Cortex of kidney (tissue), 1 donor: ENCODE measurements at places on chromosomes 13 and 19.

- no peak for DNase-seq
Measured at GRCh38 chr13:99819967-99820366, 151.6 kb downstream of the ZIC5 start.

DNA sequence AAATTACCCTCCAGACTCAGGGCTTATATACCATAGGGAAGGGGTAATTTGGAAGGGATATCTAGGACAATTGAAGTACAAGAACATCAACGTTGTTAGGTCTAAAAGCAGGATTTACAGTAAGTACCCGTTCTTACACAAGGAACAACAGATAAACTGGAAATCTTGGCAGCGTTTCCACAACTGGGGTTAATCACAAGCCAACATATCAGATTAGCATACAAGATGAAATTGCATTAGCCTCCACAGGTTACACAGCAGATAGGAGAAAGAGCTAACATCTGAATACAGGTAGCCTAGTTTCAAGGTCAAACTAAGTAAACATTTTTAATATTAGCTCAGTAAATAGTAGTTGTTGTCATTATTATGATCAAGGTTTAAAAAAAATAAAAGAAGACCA, 1214.0 kb upstream of the PCDH20 start:
- no peak for DNase-seq

- no peak for DNase-seq
Measured at GRCh38 chr19:12703046-12703445, 6.6 kb upstream of the FBXW9 start.

DNA sequence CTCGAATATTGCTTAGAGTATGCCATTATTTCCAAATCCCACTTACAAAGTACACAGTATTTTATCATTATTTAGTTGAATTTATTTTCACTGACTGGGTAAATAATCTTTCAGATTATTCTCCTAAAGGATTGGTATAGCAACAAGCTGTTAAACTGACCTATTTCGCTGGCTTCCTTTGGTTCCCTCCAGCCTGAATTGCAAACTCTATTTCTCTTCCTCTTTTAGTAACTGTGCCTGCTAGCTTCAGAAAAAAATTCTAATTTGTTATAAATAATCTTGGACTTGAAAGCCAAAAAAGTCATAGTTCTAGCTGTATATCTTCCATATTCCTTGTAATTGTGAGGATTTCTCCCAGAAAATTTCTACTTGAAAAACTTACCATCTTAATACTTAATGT, 15.0 kb upstream of the CCNA1 start:
- DNase-seq, result no peak

DNA sequence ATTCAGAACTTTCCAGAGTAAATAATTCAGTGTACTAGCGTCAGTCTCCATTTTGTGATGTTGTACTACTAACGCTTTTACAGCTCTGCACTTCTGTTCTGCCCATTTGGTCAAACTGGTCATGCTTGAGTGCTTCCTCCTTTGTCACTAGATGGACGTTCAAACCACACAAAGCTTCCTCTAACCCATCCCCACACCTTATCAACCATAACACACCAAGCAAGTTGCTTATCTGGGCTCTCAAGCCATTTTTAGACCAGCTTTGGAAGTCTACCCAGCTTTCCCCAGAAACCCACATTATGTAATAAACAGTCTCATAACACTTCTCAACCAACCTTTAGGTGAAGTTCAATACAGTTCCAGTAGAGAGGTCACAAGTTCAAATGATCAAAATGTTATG, 2.3 kb upstream of the ZNF347 start:
- no peak for DNase-seq

- no peak for DNase-seq
Measured at GRCh38 chr13:83229574-83230305, 652.5 kb downstream of the SLITRK1 start.
